ENCODE measurements at places on chromosomes 12 and 14.

- peak; percentile 6 for DNase-seq
Measured at GRCh38 chr12:96587691-96588090, 98.3 kb downstream of the CFAP54 start.

DNA sequence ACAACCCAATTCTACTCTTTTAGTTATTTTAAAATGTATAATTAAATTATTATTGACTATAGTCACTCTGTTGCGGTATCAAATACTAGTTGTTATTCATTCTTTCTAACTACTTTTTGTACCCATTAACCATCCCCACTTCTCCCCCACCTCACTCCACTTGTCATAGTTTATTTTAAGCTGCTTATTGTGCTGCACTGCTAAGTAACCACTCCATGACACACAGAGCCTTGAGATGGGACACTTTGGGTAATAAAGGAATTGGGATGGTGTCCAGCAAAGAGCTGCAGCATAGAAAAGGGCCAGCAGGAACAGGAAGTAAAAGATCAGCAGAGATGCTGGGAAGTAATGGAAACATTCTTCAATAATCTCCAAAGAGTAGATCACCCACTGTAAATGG lies 123.0 kb downstream of the RPS29 start:
- no peak for DNase-seq

DNA sequence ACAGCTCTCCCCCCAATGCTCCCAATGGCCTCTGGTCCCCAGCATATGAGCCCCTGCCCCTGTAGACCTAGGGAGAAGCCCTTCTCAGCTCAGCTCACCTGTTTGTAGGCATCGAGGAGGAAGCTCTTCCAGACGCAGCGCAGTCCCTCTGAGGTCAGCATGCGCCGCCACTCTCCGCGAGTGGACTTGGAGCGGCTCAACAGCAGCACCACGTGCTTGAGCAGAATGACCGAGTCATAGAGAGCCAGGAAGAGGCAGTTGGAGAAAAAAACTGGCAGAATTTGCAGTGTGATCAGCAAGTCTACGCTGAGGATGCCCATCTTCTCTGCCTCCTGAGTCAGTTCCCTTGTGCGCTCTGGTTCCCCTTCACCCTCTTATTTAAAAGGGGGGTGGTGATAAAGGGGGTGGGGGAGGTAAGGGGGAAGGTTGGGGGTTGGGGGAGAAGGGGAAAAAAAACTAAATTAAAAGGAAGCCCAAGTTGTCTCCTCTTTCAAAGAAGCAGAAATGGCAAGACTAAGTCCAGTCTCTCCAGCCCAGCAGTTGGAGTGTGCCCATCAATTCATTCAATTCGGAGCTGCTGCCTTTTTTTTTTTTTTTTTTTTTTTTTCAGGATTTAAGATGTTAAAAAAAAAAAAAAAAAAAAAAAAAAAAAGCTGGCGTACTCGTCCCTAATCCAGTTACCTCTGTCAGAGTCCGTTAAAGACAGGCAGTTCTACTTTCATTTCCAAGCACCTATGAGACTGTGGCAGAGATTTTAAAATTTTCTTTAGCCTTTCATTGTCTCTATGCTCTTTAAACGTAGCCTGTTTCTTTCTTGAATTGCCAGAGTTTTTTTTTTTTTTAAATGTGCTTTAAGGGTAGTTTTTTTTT lies at the start of gene DIO2:
DIO2 (minus strand) TSS at position 352 of the 870 bp plus-strand sequence; CDS start at position 320, 32 bp downstream.
- DNase-seq = no peak

DNA sequence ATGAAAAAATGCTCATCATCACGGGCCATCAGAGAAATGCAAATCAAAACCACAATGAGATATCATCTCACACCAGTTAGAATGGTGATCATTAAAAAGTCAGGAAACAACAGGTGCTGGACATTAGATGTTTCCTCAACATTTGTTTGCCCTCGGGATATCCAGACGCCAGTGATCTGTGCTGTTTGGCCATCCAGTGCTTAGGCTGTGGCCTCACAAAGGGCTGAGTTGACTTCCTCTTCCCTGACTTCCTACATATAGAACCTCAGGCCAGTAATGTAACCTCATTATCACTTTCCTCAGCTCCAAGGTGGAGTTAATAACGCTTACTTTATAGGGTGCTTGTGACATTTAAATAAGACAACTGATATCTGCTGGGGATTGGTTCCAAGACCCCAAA lies 51.8 kb downstream of the SLC15A5 start:
- DNase-seq = no peak

- peak; percentile 42 for DNase-seq
Measured at GRCh38 chr12:103632554-103633216, 45.6 kb downstream of the STAB2 start.

GRCh38 chr12:22529281-22530060 lies 14.9 kb downstream of the C2CD5 start:
- DNase-seq = peak; percentile 49

DNA sequence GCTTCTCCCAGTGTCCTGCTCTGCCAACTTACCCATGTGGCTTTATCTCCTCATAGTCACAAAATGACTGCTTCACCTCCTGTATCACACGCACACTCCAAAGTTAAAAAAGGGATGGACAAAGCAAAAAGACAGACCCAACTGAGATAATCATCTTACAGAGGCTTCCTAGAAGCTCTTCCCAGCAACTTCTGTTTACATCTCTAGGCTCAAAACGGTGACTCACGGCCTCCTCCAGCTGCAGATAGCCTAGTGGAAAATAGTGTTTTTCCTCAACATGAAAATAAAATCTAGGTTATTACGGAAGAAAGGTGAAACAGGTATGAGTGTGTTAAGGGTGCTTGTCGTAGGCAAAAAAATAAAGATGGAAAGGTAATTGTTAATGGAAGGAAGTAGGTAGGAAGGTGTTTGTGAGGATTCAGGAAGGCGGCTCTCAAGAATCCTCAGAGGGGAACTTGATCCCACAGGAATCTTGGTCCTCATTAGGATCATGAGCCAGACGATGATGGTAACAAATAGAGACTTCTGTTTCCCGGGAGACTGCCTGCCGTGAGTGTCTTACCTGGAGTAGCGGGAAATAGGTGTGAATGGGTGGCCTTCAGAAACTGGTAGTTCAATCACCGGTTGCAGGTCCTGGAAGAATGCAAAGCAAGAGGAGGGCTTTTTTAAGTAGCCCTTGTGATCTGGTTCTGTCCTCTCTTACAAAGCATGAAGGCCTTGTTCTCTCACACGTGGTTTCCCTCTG lies 487.5 kb upstream of the TMEM132C start:
- peak; percentile 14 for DNase-seq

- DNase-seq = no peak
Measured at GRCh38 chr12:51265024-51265423, 5.2 kb downstream of the SMAGP start.

Data from fibroblast of skin of right quadriceps (primary cell).